ENCODE measurements at places on chromosomes 3 and 15. TPM values are rescaled to one million over a fixed set of nuclear protein-coding genes. Genes with fewer than 3 reads are reported as not detected.

- no peak for DNase-seq
These were observed 540.9 kb upstream of the MDFIC2 start for GRCh38 chr3:70853161-70853944.

- DNase-seq = no peak
These were observed 38.3 kb upstream of the TRA2B start for GRCh38 chr3:185976100-185976499.

SPTSSB gene
- not detected for total RNA-seq

DNA sequence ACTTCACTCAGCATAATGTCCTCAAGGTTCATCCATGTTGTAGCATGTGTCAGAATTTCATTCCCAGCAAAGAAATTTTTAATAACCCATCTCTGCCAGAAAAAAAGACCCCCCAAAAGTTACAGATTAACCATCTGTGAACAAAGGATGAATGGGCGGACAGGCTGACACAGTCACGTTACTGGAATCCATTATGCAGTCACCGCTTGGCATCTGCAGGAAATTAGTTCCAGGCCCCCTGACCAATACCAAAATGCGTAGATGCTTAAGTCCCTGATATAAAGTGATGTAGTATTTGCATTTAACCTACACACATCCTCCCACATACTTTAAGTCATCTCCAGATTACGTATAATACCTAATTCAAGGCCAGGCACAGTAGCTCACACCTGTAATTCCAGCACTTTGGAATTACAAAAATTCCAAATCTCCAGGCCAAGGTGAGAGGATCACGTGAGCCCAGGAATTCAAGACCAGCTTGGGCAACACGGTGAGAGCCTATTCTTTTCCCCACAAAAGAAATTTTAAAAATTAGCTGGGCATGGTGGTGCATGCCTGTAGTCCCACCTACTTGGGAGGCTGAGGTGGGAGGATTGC, 1.5 kb upstream of the SLC12A8 start:
- DNase-seq = no peak

RPUSD2 gene
- 13.6 TPM for total RNA-seq

DNA sequence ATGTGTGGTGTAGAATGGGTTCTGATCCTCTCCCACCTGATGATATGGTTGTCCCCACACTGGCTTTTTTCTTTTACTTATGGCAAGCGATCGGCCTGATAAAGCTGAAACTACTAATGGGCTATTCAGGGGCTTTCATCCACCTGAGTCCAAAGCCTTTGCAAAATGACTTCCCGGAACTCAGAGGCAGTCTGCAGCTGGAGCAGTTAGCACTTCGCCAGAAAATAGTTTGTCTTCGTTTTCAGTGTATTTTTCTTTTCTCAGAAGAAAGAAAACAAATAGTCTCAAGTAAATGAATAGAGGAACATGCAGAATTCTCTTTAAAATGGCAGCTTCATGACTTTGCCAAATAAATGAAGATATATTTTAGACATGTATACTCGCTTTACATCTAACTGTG, 306.0 kb upstream of the ADAMTS9 start:
- DNase-seq = no peak

- DNase-seq = no peak
These were observed 61.8 kb downstream of the HACD2 start for GRCh38 chr3:123523023-123523412.

HDC gene
- total RNA-seq = not detected

- DNase-seq = no peak
These were observed 36.0 kb downstream of the PSTPIP1 start for GRCh38 chr15:77030928-77031375.

GRCh38 chr15:95277266-95277665, 1045.9 kb downstream of the MCTP2 start:
- DNase-seq = peak; percentile 34

RPSA gene
- 2,268 TPM for total RNA-seq

VGLL3 gene
- 3.1 TPM for total RNA-seq

MITF gene
- 5.8 TPM for total RNA-seq

LRRC28 gene
- total RNA-seq = 30.9 TPM

XCR1 gene
- total RNA-seq = not detected

LRRN1 gene
- total RNA-seq = 1.6 TPM

CCR8 gene
- total RNA-seq = not detected

All from H4 (cell line).